ENCODE measurements at places on chromosomes 16 and 17.

GRCh38 chr17:5715478-5715877, 131.2 kb upstream of the NLRP1 start:
- no peak for DNase-seq

DNA sequence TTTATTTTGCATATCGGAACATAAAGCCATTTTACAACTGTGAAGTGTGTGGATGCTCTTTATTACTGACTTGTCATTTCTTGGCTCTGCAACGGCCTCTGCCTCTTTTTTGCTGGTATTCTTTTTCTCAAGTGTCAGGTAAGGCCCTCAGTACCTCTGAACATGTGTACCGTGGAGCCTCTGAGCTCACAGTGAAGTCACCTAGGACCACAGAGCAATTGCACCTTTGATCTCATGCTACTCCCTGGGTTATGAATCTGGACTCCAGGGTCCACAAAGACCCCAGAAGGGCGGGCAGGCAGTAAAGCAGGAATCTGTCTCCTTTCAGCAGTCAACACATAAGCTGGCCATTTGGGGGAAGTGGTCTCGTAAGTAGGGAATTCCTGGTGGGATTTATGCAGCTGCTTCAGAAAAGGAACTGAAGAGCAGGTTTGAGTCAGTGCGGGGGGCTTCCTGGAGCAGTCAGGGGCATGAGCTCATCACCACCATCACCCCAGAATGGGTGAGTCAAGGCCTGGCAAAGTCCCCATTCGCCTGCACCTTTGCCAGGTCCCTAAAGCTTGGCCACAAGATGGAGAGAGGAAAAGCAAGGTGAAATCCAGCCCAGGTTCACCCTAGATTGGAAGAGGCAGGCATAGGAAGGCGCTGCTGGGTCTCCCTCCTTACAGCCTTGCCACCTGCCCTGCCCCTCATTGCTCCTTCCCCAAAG, 33.0 kb downstream of the TBX4 start:
- no peak for DNase-seq

DNA sequence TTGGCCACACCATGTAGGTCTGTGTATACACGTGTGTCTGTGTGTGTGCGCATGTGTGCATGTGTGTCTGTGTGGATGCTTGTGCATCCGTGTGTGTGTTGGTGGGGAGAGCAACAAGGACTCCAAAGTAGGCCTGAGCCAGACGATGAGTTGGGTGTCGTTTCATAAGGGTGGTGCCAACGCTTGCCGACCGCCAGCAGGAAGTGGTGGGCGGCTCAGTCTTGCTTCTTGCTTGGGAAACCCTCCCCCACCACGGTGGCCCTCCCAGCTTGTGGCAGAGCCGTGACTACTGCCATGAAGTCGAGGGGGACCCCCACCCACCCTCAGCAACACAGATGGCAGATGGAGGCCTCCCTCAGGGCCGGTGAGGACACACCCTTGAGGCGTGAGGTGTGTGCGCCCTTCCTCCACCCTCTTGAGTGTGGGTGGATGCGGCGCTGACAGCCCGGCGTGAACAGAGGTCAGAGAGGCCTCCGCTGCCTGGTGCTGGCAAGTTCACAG, 17.5 kb downstream of the SBK1 start:
- no peak for DNase-seq

DNA sequence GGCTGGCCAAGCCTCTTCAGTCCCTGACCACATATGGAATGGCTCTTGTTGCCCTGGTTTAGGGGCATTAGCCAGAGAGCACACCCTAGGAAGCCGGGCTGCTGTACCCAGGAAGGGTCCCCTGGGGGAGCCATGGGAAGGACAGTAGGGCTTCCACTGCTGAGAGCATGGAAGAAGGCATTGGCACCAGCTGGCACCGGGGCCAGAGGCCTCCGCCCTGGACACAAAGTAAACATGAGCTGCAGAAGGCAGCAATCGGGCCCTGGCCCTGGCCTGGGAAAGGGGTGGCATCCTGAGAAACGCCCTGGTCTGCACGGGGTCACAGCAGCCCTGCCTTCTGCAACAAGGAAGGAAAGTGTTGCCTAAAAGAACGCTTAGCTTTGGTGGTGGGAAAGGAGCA, 49.4 kb downstream of the VAC14 start:
- DNase-seq = no peak

GRCh38 chr16:10612649-10613179, 32.3 kb upstream of the EMP2 start:
- DNase-seq = no peak

DNA sequence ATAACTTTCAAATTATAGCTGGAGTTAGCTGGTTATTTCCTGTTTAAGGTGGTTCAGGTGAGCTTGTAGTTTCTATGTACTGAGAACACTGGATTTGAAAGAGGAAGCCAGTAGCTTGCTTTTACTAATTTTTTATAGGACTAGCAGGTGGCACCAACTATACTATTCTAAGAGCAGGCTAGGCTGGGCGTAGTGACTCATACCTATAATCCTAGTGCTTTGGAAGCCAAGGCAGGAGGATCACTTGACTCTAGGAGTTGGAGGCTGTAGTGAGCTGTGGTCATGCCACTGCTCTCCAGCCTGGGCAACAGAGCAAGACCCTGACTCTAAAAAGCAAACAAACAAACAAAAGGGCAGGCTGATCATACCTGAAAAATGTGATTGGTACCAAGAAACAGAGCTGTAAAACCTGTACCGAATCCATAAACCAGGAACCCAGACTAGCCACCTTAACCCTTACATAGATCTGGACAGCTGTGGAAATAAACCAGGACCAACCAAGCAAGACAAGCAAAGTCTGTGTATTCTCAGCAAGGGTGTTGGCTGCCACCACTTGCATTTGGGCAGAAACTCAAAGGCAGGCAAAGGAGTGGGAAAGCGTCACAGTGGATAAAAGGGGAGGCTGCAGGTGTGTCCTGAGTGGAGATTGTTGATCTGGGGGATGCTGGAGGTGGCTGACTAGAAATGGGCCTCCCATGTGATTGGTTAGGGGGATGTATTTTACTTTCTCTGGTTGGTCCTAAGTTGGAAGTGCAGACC, 36.3 kb downstream of the SLC47A1 start:
- no peak for DNase-seq

DNA sequence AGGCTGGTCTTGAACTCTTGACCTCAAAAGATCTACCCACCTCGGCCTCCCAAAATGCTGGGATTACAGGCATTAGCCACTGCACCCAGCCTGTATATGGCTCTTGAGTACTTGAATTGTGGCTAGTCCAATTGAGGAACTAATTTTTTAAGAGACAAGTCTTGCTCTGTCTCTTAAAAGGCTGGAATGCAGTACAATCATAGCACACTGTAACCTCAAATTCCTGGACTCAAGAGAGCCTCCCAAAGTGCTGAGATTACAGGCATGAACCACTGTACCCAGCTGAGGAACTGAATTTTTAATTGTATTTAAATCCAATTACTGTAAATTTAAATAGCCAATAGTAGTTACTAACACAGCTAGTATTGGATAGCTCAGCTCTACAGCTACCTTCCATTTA, 50.6 kb downstream of the MED13 start:
- no peak for DNase-seq

- DNase-seq = no peak
Observed at GRCh38 chr17:51597345-51597744, 337.0 kb downstream of the UTP18 start.

DNA sequence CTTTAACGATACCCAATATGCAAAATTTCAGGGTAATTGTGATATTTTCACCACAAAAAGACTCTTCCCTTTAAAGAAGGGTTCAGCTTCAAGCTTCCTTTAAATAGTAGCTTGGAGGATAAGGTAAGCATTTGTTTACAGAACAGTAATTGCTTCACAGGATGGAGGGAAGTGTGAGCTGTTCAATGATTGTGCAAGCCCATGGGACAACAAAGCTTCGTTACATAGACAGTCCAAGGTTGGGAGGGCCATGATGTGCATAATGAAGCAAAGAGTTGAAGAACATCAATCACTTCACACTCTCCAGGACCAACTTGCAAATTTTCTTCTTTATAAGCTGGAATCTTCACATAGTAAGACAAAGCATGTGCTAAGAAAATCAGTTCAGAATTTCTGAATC, 145.0 kb upstream of the ASIC2 start:
- no peak for DNase-seq

DNA sequence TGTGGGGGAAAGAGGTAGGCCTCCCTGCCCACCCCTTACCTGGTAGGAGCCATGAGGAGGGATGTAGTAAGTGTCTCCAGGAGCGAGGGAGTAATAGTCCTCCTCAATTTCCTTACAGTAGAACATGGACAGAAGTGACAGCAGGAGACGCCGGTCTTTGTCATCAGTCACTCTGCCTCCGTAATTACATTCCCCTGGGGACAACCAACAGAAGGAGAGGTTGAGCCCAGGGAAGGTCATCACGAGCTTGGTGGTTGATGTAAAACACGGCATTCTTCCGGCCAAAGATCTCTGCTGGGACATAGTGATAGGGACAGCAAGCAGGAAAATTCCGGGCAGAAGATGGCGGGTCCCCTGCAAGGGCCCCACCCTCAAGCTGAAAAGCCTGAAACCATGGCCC, 47.9 kb downstream of the LYRM1 start:
- DNase-seq = no peak

GRCh38 chr16:13510425-13511151, 409.4 kb upstream of the ERCC4 start:
- DNase-seq = no peak

GRCh38 chr16:65481956-65482355, 360.1 kb upstream of the CDH11 start:
- no peak for DNase-seq

DNA sequence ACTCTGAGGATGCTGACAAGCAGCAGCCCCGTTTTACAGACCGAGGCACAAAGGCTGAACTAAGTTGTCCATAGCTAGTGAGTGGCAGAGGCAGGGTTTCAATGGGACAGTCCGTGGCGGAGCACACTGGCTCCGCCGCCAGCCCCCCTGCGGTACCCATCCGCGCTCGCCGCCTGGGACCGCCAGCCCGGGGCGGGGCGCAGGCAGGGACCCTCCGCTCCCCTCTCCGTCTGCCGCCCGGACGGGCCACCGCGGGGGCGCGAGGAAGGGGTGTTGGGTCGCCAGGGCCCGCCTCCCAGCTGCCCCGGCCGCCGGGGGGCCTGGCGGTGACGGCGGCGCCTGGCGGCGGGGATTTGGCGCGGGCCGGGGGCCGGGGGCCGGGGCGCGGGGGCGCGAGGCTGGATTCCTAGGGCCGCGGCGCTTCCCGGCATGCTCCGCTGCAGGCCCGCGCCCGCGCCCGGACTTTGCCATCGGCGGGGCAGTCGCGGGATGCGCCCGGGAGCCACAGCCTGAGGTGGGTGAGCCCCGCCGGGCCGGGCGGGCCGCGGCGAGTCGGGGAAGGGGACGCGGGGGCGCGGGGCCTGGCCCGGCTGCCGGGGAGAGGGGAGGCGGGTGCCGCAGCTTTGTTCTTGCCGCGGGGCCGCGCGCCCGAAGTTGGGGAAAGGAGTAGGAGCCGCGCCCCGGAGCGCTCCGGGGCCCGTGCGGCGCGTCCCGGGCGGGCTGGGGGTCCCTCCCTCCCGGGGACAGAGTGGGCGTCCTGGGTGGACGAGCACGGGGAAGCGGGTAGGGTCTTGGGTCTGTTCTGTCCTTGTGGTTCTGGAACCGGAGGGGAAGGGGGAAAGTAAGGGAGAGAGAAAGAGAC, at the start of gene TMEM98:
TMEM98 (plus strand) TSS at position 430 of the 862 bp plus-strand sequence. CDS start 3,376 bp downstream, outside the sequence.
- no peak for DNase-seq

DNA sequence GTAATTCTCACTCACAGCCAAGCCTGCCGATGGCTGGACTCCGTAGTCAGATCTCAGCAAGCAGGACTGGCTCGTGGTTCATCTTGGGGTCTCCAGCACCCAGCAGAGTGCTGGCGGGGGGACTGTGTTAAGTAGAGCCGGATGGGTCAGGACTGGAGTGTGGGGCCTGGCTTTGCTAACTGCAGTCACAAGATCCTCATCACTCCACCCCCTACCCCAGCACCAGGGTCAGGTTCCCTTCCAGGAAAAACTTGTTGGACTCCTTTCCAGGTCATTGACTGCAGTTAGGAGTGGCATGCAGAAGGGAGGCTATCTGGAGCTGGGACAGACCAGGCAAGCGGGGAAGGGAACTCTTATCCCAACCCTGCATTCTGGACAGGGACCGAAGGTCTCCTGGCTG, 6.0 kb downstream of the CIITA start:
- no peak for DNase-seq

DNA sequence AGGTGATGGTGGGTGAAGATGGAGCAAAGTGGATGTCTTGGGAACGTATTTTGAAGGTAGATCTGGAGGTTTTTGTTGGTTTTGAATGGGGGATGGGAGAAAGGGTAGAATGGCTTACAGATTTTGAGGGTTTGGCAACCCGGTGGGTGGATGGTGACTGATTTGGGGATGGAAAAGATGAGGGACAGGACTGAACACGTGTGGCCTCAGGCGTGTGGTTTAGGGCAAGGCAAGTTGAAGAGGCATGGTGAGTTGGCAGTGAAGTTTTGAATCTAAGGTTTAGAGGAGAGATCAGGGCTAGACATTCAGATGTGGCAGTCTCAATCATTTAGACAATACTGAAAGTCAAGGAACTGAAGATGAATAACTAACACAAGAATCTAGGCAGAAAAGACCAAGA, 5.0 kb upstream of the DCTPP1 start:
- DNase-seq = no peak

- no peak for DNase-seq
Observed at GRCh38 chr17:46195217-46195855, 2.1 kb upstream of the KANSL1 start.

- DNase-seq = no peak
Observed at GRCh38 chr17:27978689-27979175, 63.7 kb upstream of the NLK start.

DNA sequence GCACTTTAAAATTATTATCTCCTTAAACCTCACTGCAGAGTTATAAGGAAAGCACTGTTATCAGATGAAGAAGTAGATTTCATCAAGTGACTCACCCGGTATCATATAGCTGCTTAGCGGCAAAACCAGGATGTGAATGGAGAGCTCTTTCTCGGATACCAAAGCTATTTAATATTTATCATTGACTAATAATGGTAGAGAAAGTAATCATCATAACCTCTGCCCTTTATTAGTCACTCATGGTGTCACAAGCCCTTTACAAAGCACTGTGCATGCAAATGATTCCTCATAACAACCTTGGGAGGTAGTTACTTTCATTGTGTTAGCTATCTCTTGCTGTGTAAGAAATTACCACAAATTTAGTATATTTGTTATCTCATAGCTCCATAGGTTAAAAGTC, 592.9 kb downstream of the MAF start:
- DNase-seq = no peak

GRCh38 chr17:82021900-82022309, 773 bp downstream of the CENPX start:
- no peak for DNase-seq

DNA sequence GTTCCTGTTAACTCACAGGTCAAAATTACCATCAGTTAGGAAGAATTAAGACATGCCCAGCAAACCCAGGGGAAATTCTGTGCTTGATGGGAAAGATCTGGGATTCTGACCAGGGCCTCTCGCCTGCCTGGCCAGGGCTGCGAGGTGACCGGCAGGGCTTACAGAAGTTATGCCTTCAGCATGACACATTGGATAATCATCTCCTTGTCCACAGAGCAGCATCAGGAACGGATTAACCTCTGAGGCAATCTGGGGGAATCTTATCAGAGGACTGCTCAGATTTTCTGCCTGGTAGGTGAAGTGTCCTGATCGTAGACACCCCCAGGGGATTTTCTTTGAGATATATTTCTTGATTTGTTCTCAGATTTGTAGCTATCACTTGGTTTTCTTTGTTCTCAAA, 172.5 kb downstream of the HS3ST3A1 start:
- no peak for DNase-seq

GRCh38 chr17:8696906-8697305, 47.7 kb downstream of the CCDC42 start:
- DNase-seq = no peak

- no peak for DNase-seq
Observed at GRCh38 chr17:77933777-77934398, 24.6 kb upstream of the TNRC6C start.

Data from vagina (tissue), 2 donors.